A549 treated with ZK216348 at 1 μM for 4 hours (cell line): ENCODE measurements at places on chromosomes 11 and 22. TPM values are rescaled to one million over a fixed set of nuclear protein-coding genes. Genes with fewer than 3 reads are reported as not detected.

Gene OR11H1
- total RNA-seq = not detected in 5 replicates

Gene CRYBA4
- not detected in 5 replicates for total RNA-seq

Gene CABP4
- total RNA-seq = not detected in 5 replicates

Gene KCNK4
- 0.12 to 0.21 TPM (median 0.20 TPM) in 3 of 5 replicates, not detected in the others for total RNA-seq

Gene GGT1
- total RNA-seq = 62.1 to 120 TPM (median 102 TPM) in 5 replicates

Gene MMP8
- total RNA-seq = not detected in 5 replicates

Gene PRR5L
- total RNA-seq = 9.2 to 13.6 TPM (median 11.2 TPM) in 5 replicates

Gene NNMT
- total RNA-seq = 269 to 383 TPM (median 352 TPM) in 5 replicates
